Gastroesophageal sphincter (tissue), 4 donors: ENCODE measurements at places on chromosomes 6 and 20. TPM values are rescaled to one million over a fixed set of nuclear protein-coding genes. Genes with fewer than 3 reads are reported as not detected.

DNA sequence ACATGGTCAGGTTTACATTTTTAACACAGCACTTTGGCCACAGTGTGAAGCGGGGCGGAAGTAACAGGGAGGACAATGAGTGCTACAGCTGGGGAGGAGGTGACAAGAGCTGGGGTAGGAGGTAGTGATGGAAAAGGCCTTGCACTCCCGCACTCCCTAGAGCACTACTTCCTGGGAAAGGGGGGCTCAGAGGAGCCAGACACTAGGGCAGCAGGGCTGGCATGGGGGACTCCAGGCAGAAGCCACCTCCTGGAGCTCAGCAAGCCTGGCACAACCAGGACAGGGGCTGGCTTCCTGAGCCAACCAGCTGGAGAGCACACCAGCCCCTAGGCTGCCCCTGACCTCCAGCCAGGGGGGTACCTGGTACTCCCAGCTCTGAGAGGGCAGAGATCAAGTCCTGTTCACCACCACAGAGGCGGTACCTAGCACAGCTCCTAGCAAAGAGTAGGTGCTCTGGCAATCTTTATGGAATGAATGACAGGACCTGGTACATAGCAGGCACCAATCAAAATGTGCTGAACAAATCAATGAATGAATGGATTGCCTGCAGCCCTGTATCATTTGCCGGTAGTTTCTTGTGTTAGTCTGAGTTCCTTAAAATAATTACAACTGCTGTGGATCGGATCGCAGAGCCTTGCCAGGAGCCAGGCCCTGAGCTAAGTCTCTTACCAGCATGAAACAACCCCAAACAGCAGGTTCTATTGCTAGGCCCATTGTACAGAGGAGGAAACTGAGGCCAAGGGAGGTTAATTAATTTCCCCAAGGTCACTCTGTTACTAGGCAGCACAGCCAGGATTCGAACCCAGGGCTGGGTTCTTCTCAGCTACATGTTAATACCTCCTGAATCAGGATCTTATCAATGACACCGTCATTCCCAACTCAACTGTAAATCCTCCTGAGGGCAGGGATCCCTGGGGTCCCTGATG is 15.5 kb downstream of the NOL4L start:
- ATAC-seq, result no peak

DNA sequence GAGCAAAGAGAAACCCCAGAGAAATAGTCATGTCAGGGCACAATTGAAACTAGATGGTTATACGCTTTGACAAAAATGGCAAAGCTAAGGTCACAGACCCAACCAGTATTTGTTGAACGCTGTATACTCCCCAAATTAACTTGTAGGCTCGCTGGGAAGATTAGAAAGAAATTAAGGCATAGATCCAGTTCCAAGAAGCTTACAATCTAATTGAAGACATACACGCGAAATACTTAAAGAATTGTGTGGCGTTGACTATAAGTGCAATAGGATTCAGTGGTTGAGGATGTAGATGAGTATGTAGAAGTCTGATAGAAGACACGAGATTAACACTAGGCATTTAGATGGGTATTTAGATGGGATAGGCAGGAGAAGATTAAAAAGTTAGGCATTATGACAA is 525 bp downstream of the FAM229B start:
- ATAC-seq, result no peak

The BMP2 gene
- total RNA-seq, result 4.9 TPM

The EPM2A gene
- 78.5 TPM for total RNA-seq

GRCh38 chr6:140018588-140018987 is 644.1 kb upstream of the CITED2 start:
- no peak for ATAC-seq

- no peak for ATAC-seq
Measured at GRCh38 chr20:5539691-5540090, 210.5 kb upstream of the SHLD1 start.

GRCh38 chr6:42193491-42193894 is 1.3 kb downstream of the GUCA1B start:
- no peak for ATAC-seq

DNA sequence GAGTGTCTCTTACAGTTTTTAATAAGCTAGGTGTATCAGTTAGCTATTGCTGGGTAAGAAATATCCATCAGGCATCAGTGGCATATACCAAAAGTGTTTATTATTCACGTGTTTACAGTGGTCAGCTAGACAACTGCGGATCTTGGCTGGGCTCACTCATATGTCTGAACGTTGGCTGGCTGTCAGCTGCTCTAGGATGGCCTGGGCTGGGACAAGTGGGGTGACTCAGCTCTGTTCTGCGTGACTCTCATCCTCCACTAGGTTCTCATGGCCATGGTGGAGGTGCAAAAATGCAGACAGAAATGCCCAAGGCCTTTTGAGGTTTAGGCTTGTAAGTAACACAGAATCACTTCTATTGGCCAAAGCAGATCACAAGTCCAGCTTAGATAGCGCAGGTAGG is 22.0 kb downstream of the ZNF341 start:
- ATAC-seq, result no peak

GRCh38 chr20:57407541-57407956 is 16.4 kb downstream of the RBM38 start:
- ATAC-seq, result no peak

DNA sequence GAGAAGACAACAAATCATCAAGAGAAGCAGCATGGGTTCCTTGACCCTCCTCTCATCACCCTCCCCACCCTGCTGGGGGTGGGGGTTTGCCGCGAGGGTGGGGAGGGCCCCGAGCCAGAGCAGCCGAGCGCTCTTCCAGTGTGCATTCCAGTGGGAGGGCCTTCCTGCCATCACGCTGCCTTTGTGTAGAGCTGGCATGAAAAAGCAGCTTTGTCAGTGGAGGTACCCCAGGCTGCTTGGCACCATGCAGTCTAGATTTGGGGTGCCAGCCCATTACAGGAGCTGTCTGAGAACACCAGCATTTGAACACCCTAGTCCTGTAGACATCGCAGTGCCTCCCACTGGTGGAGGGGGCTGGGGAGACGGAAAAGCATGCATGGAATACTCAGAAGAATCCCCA is 12.2 kb downstream of the BAK1 start:
- no peak for ATAC-seq

The TNFAIP3 gene
- 40.7 TPM for total RNA-seq

- ATAC-seq, result no peak
Measured at GRCh38 chr20:34022151-34022838, 28.6 kb downstream of the RALY start.

DNA sequence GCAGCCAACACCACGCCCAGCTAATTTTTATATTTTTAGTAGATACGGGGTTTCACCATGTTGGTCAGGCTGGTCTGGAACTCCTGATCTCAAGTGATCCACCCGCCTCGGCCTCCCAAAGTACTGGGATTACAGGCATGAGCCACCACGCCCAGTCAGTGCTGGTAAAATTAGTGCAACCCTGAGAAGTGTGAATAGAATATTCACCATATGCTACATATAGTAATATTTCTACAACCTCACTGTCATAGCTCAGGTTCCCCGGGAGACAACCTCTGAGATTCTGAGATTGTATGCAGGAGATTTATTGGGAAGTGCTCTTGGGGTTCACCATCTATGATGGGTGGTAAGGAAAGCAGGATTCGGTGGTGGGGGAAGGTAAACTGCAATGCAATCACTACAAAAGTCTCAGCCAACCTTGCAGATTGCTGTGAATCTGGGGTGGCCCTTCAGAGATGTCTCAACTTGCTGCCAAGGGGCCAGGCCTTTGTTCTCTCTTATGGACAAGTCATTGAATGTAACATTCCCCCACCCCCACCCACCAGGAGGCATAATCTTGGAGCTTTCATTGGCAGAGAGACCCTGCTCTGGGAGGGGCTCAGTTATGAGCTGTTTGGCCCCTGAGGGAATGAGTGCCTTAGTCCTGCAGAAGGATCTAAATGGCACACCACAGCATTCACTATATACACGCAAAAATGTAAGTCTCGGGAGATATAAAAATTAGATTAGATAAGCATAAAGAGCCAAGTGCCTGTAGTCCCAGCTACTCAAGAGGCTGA is 34.0 kb upstream of the SEC63 start:
- no peak for ATAC-seq

The ID4 gene
- 137 TPM for total RNA-seq
